Stimulated activated CD4-positive, alpha-beta T cell treated with anti-CD3 and anti-CD28 coated beads, Interleukin-2, amount 100 ng/mL, for 48 hours (primary cell): ENCODE measurements at places on chromosomes 5 and 9.

GRCh38 chr5:153585622-153586277, 95.3 kb downstream of the GRIA1 start:
- no peak for DNase-seq

GRCh38 chr9:136484153-136485048, 1.6 kb upstream of the SEC16A start:
- DNase-seq: no peak

DNA sequence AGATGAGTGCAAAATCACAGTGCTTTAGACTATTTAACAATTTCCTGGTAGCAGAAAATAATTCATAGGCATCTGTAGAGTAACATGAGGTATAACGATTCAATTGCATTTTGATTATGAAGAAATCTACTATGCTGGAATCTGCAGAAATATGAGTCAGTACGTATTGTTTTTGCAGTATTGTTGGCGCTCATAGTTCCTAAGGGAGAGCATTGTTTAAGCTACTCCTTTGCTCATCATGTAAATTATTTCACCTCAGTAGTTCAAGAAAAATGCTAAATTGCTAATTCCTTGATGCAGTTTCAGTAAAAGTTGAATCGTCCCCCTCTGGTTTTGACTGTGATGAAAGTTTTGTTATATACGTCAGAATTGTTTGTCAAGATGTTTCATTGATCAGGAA, 458.4 kb downstream of the HINT1 start:
- DNase-seq: no peak

- no peak for DNase-seq
Measured at GRCh38 chr9:357560-357959, 142.9 kb downstream of the DOCK8 start.

DNA sequence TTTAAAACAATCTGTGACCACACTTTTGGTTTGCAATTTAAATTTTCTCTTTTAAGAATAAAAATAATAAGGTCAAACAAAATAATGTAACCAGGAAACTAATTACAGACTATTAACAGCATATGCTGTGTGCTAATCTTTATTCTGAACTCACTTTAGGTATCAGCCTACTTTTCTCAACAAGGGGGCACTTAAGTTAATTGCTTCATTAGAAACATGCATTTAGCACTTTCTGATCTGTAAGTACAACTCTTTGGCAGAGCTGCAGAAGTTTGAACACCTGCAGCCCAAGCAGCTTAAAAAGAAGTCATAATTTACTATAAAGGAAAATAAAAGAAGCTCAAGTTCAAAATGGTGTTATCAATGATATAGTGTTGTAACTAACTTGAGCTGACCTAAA, 21.7 kb downstream of the XRCC4 start:
- DNase-seq: no peak

- no peak for DNase-seq
Measured at GRCh38 chr5:61790678-61791077, 458.6 kb downstream of the ZSWIM6 start.

DNA sequence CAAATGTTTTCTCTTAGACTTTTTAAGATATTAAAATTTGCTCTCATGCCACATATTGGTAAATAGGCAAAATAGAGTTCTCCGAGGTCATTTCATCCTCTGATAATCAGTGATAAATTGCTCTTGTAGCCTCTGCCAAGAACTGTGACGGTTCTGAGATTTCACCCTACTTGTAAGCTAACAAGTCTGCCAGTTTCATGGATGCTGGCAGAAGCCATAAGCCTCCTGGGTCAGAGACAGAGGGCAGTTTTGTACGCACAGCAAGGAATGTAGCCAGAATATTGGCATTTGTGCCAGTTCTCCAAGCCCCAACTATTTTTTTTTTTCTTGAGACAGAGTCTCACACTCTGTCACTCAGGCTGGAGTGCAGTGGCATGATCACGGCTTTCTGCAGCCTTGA, 945.0 kb upstream of the WWC1 start:
- DNase-seq: no peak

DNA sequence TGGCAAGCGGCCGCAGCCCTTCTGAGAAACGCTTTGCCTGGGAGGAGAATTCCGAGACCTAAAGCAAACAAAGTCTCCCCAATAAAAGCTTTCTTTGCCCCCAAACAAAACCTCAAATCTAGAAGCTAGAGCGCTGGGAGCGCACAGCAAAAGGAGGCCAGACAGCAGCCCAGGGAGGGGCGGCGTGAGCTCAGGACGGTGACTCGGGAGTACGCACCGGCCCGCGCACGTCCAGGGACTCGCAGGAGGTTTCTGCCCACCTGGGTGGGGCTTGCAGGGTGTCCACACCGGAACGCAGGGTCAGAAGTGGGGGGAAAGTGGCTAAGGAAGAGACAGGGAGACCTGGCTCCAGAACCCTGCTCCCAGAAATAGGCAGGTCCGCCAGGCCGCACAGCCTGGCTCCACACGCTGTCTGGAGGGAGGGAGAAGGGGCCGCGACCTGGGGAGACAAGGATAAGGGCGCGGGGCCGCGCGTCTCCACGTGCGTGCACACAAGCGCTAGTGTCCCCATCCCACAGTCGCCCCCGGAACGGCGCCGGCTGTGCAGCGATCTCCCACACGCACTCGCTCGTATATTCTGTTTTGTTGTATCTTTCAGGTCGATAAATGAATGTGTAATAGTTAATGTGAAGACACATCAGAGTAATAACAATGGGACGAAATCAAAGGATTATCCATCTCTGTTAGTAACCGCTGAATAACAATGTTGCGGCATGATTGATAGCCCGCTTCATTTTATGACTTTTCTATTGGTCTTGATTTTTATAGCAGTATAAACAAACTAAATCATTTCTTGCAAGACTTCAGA, 2.3 kb upstream of the OTP start:
- no peak for DNase-seq

- no peak for DNase-seq
Measured at GRCh38 chr5:147483188-147483790, 26.6 kb downstream of the DPYSL3 start.

- no peak for DNase-seq
Measured at GRCh38 chr5:75023368-75024159, 28.8 kb downstream of the GCNT4 start.

DNA sequence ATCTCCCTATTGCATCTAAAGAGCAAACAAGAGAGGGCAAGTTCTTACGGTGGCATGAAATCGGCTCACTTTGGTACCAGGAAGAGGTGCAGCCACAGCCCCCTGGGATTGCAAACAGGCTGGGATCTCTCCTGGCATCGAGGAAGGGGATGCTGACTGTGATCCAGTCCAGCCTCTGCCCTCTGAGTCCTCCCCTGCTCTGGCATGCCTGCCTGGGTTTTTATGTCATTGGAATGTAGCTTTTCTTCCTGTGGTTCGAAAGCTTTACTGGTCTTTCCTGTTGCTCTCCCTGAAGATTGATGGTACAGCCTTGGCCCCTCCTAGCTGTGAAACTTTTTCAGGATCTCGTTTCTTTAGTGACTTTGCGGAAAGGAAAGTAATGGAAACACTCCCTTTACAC, 6.6 kb downstream of the SLC46A2 start:
- no peak for DNase-seq

GRCh38 chr5:143427122-143427735, 23.7 kb upstream of the NR3C1 start:
- no peak for DNase-seq

- no peak for DNase-seq
Measured at GRCh38 chr5:167478188-167478587, 813.3 kb upstream of the WWC1 start.

DNA sequence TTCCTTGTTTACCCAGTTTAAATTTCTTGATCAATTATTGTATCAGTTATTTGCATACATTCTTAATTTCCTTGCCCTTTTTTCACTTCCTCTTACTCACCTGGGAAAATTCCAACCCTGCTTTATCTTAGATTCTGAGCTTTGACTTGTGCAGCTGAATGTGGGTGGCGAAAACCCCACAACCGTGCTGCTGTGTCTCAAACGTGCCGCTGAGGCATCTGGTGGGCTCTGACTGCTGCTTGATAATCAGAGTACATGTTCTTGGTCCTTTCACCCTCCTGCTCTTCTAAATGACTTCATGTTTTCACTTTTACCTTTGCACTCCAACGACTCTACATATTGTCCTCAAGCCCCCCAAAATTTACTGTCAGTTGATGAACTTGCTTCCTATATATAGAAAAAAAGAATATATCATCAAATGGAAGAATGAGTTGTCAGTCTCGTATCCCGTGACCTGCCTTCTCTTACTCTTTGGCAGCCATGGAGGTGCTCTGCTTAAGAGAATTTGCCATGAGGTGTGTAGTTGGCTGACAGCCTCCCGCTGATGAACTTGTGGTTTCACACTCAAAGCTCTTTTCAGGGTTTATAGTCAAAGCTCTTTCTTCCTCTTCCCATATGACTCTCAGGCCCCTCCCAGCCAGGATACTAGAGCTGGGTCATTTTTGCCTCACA, 14.0 kb upstream of the JAK2 start:
- peak; percentile 49 for DNase-seq

DNA sequence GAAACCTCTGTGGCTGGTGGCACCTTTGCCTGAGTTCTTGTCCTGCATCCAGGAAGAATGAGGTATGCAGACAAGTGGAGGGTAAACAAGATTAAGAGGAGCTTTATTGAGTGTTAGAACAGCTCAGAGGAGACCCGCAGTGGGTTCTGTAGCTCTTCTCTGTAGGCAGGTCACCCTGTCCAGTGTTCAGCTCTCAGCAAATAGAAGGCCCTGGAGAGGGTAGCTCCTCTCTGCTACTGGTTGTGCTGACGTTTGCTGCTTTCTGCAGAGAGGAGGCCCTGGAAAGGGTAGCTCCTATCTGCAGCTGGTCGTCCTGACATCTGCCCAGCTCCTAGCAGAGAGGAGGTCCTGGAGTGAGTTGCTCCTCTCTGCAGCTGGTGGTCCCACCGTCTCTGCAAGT, 96.8 kb upstream of the CCDC112 start:
- DNase-seq: no peak

DNA sequence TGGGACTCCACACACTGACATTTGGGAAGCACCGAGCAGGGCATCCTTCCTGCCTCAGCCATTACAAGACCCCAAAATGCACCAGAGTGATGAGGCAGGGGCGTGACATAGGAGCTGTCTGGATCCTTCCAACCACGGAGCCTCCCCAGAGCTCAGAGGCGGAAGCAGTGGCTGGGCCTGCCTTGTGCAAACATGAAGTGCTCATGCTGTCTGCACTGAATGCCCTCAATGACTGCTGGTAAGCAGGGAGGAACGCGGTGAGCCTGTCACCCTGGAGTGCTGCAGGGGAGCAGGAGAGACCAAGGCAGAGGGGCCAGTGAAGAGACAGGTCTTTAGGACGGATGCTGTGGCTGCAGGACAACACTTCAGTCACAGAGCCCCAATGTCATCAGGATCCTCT, 60.2 kb upstream of the HRH2 start:
- DNase-seq: no peak

- DNase-seq: no peak
Measured at GRCh38 chr9:2072752-2073405, 57.7 kb downstream of the SMARCA2 start.

DNA sequence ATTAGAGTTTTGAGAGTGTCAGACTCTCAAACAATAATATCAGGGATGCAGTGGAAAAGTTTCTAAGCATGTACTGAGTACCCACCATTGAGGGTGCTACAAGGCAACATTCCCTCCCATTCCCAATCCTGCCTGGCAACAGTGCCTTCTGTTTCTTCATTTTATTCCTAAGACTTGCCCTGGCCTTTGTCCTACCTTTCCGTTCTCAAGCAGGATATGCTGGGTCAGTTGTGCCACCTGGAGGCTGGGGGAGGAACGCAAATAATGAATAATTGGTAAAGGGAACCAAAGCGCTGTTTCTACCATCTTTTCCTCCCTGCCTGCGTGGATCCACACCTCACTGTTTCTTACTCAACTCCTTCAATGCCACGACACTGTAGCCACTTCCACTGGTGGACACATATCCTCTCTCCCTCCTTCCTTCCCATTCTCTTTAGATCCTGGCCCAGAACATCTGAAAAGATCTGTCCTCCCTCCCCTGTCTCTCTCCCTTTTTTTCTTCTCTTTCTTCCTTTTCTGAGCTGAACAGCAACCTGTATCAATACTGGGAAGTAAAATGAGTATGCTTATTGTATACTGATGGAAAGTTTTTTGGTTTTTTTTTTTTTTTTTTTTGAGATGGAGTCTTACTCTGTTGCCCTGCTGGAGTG, 149.5 kb downstream of the C9orf152 start:
- DNase-seq: peak; percentile 41

GRCh38 chr9:87643107-87643650, 82.7 kb upstream of the CTSL start:
- no peak for DNase-seq

DNA sequence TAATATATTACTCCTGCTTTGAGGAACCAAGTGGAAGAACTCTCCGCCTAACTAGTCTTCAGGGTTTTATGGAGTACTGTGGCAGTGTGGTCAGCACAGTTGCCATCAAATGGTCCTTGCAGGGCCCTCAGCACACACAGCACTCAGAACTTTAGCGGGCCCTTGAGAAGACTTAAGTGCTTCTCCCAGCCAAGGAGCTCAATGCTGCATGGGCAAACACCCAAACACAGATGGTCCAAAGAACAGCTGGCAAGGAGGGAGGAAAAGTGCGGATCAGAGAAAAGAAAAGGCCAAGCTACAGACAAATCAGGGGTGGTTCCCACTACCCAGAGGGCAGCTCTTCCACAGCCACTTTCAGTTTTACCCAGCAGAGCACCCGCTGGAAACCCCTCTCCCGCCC, 98.6 kb downstream of the SPOCK1 start:
- DNase-seq: no peak

DNA sequence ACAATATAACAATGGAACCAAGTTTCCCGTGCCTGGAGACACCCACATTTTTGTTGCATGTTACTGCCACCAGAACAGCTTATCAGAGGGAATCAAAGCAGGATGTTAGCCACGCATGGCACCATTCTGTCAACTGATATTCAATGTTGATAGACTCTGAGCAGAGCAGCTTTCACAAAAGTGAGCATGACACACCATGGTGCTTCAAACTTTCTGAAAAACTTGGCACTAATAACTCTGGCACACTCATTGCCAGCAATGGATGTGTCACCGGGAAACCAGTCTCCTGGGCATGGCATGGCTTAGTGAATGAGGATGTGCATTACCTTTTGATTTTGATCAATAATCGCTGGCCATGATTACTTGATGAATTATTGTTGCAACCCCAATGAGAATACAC, 19.7 kb downstream of the NIPSNAP3B start:
- no peak for DNase-seq

GRCh38 chr5:67196537-67197059, at the start of gene CD180:
Gene CD180 (minus strand): TSS chr5:67196799. CDS start chr5:67196641, 158 bp downstream.
- DNase-seq: no peak

- DNase-seq: peak; percentile 100
Measured at GRCh38 chr9:128249908-128250838, 25.6 kb downstream of the GOLGA2 start.
